ENCODE measurements at places on chromosomes 1 and 21. TPM values are rescaled to one million over a fixed set of nuclear protein-coding genes. Genes with fewer than 3 reads are reported as not detected.

DNA sequence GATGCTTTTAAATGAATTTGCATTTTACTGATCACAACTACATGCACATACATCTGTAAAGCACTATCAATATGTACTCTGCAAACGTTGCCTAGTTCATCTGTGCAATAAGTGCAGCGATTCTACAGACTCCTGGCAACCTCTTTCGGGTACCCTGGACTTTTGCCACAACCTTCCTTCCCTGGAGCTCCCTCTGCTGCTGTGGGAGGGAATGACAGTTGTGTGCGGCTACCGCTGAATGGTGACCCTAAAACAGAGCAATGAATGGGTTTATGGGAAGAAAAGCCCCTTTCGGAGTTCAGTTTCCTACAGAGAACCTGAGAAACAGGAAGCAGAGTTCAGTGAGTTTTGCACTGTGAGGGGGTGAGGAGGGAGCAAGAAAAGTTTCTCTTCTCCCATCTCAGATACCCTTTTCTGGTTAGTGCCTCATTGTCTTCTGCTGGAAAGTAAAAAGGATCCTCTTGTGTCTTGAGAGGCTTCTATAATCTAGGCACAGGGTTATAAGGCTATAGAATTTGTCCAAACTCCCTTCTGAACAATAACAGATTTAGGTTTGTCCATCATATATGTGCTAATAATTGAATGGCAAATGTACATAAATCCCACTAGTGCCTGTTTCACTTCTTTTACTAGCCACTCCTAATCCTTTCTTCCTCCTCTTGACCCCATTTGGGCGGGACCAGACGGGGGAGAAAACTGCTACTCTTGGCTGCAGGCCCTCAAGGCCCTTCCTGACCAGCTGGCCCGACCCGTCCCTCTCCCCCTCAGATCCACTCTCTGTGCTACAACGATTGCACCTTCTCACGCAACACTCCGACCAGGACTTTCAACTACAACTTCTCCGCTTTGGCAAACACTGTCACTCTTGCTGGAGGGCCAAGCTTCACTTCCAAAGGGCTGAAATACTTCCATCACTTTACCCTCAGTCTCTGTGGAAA is 19.8 kb upstream of the SARS1 start:
- peaks cover 11% of the 10 kb centered on the region for H3K4me1 ChIP-seq
- no peak overlapping the region for H3K27ac ChIP-seq
- H3K36me3 ChIP-seq: no peaks in the 10 kb centered on the region
- H3K4me3 ChIP-seq: no peak overlapping the region

GRCh38 chr1:206855859-206856258 is 9.6 kb upstream of the IL20 start:
- peaks cover 28% of the 10 kb centered on the region for H3K4me1 ChIP-seq
- peaks cover 39% of the 10 kb centered on the region for H3K27me3 ChIP-seq
- no peak for DNase-seq
- no peak overlapping the region for H3K4me3 ChIP-seq
- H3K27ac ChIP-seq: no peak overlapping the region

- no peaks in the 10 kb centered on the region for H3K27me3 ChIP-seq
- H3K4me3 ChIP-seq: no peak overlapping the region
- peaks cover 56% of the 10 kb centered on the region for H3K36me3 ChIP-seq
- DNase-seq: no peak
- H3K27ac ChIP-seq: no peak overlapping the region
- H3K4me1 ChIP-seq: peaks cover 49% of the 10 kb centered on the region
These were observed 33.6 kb downstream of the RUNX1 start for GRCh38 chr21:35015435-35016024.

- H3K4me3 ChIP-seq: no peak overlapping the region
- peaks cover 38% of the 10 kb centered on the region for H3K36me3 ChIP-seq
- peaks cover 30% of the 10 kb centered on the region for H3K4me1 ChIP-seq
- H3K27me3 ChIP-seq: no peaks in the 10 kb centered on the region
- no peak for DNase-seq
These were observed 11.2 kb downstream of the KIFAP3 start for GRCh38 chr1:170063109-170063826.

GRCh38 chr1:70586046-70586445 is 175.0 kb downstream of the CTH start:
- no peak overlapping the region for H3K27ac ChIP-seq
- H3K27me3 ChIP-seq: no peaks in the 10 kb centered on the region
- no peak for DNase-seq

The AGBL4 gene
- not detected for total RNA-seq

The OR2T33 gene
- total RNA-seq: not detected

The LMOD1 gene
- not detected for total RNA-seq

The FCRL4 gene
- total RNA-seq: not detected

All from activated CD4-positive, alpha-beta memory T cell treated with anti-CD3 and anti-CD28 coated beads, Interleukin-2, amount 10 ng/mL, durations not matched to agents 7 days and 5 days (primary cell).